ENCODE measurements at places on chromosomes 2 and 18.

DNA sequence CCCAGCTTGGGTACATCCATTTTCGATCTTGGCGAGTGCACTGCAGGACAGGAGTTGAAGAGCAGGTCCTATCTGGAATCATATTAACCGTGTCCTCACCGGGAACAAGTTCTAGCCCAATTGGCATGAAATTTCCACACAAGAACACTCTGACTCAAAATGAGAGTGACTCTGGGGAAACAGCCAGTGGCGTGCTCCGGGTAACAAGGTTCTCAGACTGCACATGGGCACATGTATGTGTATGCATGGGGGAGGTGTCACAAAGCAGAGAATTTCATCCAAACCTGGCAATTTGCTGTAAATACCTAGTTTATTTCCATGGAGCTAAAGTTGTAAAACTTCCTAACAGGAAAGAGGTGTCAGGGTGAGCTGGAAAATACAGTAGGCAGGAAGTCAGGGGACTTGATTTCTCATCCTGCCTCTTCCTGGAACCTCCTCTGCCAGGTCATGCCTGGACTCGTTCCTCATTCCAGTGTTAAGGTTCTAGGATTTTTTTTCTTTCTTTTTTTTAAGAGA is 1.7 kb downstream of the TUBB6 start:
- no peak for DNase-seq

DNA sequence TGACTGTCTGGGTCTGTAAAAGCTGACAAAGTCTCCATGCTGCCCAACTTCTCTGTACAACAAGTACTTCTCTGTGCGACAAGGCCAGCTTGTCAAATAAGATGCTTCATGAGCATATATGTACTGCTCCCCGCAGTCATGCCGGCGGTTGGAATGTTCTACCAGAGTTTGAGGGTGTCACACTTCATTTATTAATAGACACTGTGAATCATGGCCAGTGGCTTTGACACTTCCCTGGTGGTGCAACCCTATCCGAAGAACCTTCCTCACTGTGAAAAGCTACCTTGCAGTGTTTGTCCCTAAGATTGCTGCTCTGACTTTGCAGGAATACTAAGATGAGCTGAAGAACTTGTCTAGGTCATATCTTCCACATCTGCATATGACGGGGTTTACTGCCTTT is 120.9 kb upstream of the NRP2 start:
- no peak for DNase-seq

GRCh38 chr2:110669079-110669478 is 8.8 kb downstream of the BUB1 start:
- no peak for DNase-seq

GRCh38 chr2:193539188-193539587 is 1344.5 kb upstream of the TMEFF2 start:
- no peak for DNase-seq

DNA sequence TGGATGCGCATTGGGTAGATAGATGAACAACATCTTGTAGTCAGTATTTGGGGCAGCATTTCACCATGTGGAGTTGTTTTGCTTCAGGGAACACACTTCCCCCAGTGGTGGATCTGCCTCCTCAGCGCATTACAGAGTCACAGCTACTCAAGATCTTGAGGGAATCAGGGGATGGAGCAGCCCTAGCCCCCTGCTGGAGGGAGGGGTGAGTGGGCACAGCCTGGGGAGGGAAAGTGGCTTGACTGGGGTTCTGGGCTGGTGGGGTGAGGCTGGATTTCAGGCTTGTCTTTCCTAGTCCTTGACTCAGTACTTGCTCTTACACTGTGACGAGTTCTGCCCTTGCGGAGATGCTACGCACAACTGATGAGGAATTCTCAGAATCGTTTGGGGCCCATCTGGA is 271.0 kb upstream of the HS6ST1 start:
- DNase-seq: no peak

DNA sequence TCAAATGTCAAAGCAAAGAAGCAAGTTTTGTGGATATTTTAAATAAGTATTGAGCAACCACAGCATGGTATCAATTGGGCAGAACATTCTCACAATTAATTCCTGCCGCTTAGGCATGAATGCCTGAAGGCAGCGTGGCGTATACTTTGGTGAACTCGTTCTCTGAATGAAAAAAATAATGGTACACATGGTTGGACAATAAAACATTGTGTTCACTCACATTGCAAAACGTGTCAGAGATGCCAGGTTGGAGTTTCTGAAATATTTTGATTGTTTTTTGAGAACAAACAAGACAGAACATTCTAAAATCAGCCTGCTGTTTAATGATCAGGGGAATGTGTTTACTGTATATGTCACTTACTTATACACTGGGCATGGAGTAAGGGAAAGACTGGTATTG is 254.2 kb downstream of the CDH2 start:
- no peak for DNase-seq

GRCh38 chr2:223260681-223261080 is 208.7 kb downstream of the KCNE4 start:
- DNase-seq: no peak

All from AG08396 (cell line).